CD4-positive, alpha-beta T cell treated with Interleukin-6 for 4 hours (primary cell): ENCODE measurements at places on chromosomes 1 and 21.

GRCh38 chr1:246779561-246780175 lies 55.5 kb downstream of the SCCPDH start:
- DNase-seq, result no peak

DNA sequence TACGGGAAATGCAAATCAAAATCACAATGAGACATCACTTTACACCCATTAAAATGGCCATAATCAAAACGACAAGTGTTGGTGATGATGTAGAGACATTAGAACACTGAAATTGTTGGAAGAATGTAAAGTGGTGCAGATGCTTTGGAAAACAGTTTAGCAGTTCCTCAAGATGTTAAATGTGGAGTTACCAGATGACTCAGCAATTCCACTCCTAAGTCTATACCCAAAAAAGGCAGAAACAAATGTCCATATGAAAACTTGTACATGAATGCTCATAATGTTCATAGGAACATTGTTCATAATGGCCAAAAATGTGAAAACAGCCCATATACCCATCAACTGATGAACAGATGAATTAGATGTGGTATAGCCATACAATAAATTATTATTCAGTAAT lies 267.4 kb downstream of the KCNH1 start:
- no peak for DNase-seq

DNA sequence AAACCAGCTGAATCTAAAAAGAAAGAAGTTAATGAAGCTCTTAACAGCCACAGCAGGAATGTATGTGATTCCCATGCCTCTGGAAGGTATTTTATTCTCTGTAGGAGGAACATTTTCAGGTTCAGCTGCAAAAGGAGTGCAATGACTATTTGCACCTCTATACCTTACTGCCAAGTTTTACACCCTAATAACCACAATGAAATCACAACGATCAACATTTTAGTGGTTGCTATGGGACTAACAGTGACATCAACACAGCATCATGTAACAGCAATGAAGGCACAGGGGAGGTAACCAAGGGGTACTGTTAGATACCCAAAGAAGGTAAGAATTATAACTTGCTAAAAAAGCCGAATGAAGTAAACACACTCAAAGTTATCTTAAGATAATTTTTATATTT lies 116.3 kb upstream of the HP1BP3 start:
- DNase-seq, result no peak

DNA sequence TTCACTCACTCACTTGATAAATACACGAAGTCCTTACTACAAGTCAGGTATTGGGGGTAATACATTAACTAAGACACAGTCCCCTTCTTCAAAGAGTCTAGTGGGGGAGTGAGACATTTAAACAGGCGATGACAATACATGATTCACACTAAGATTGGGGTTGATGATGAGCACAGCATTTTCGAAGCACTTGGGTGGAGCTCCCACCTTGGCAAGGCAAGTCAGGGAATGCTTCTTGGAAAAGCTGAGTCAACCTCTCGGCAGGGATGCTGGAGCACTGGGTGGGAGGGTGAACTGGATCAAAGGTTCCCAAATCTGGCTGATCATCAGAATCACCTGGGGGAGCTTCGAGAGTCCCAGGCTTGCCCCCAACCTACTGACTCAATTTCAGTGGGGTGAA lies 57.9 kb upstream of the ENAH start:
- DNase-seq, result no peak

- DNase-seq, result no peak
These were observed 92.0 kb downstream of the IER5 start for GRCh38 chr1:181180407-181181031.

DNA sequence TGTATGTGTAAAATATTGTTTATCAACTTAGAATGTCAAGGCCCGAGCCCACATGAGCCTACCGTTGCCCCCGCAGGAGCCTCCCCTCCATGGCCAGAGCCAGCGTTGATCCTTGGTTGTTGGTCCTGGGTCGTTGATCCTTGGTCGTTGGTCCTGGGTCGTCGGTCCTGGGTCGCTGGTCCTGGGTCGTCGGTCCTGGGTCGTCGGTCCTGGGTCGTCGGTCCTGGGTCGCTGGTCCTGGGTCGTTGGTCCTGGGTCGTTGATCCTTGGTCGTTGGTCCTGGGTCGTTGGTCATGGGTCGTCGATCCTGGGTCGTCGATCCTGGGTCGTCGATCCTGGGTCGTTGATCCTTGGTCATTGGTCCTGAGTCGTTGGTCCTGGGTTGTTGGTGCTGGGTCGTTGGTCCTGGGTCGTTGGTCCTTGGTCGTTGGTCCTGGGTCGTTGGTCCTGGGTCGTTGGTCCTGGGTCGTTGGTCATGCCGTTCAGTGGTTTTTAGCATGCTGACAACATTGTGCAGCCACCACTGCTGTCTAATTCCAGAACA lies 105.0 kb upstream of the TMEM51 start:
- no peak for DNase-seq

DNA sequence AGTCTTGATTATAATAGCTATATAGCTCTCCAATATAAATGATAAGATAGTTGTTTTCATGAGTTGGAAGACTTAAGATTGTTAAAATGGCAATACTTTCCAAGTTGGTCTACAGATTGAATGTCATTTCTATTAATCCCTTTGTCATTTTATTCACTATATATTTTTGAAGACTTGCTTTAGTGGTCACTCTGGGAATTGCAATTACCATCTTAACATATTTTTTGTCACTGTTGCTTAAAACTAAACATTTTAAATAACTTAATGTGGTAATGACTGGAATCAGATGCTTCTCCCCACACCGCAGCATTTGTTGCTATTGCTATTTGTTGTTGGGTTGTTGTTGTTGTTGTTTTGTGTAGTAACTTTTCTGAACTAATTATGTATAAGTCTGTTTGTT lies 1592.9 kb downstream of the MRPL39 start:
- DNase-seq, result no peak
